ENCODE measurements at places on chromosomes 16 and 17.

DNA sequence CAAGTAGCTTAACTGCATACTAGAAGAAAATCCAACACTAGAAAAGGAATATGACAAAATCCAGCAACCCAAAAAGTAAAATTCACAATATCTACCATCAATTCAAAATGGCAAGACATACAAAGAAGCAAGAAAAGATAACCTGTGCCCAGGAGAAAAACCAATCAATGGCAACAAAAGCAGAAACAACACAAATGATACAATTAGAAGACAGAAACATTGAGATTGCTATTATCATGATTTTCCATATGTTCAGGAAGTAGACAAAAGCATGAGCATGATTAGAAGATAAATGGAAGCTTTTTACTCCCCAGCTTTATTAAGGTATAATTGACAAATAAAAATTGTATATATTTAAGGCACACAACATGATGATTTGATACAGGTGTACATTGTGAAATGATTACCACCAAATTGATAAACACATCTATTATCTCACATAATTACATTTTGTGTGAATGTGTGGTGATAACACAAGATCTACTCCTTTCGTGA, 117.3 kb downstream of the CA10 start:
- DNase-seq, result no peak

- no peak for DNase-seq
These were observed 58.4 kb downstream of the PHKB start for GRCh38 chr16:47519546-47519945.

- DNase-seq, result no peak
These were observed 34.1 kb downstream of the TLE7 start for GRCh38 chr16:71407731-71408130.

DNA sequence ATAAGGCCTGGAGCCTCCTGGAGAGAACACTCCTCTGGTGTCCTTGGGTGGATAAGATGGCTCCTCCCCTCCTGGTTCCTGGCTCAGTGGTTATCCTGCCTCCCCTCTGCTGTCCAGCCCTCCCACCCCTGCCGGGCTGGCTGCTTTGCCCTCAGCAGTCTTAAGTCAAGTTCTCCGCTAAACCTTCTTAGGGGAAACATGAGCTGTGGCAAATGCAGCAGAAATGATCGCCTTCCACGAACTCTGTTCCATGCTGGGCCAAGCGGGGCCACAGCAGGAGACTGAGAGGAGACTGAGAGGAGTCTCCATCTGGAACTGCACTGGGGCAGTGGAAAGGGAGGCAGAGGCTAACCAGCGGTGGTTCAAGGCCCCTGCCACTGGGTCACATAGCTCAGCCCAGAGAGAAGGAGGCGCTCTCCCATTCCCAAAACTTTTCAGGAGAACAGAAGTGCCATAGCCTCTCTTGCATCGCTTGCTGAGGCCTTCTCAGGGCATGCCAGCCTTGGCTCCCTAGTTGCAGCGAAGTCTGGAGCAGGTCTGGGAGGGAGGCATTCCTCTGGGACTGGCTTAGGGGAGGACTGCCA, 26.9 kb downstream of the TNS4 start:
- DNase-seq, result no peak

GRCh38 chr16:90019543-90020259, 445 bp upstream of the DBNDD1 start:
- DNase-seq, result no peak

DNA sequence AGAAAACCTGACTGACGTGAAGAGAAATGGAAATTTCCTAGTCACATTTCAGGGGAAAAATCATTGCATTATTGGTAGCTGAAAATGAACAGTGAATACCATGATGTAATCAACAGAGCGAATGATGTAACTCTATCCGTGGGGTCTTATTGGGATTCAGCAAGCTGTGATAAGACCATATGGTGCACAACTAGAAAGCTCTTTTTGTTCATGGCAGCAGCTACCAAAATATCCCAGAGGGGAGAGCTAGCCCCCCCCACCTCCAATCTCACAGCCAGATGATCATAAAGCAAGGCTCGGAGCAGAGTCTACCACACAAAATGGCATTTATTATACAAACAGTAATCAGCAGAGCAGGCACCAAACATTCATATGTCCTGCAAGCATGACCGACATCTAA, 22.2 kb upstream of the DNAH17 start:
- DNase-seq, result no peak

DNA sequence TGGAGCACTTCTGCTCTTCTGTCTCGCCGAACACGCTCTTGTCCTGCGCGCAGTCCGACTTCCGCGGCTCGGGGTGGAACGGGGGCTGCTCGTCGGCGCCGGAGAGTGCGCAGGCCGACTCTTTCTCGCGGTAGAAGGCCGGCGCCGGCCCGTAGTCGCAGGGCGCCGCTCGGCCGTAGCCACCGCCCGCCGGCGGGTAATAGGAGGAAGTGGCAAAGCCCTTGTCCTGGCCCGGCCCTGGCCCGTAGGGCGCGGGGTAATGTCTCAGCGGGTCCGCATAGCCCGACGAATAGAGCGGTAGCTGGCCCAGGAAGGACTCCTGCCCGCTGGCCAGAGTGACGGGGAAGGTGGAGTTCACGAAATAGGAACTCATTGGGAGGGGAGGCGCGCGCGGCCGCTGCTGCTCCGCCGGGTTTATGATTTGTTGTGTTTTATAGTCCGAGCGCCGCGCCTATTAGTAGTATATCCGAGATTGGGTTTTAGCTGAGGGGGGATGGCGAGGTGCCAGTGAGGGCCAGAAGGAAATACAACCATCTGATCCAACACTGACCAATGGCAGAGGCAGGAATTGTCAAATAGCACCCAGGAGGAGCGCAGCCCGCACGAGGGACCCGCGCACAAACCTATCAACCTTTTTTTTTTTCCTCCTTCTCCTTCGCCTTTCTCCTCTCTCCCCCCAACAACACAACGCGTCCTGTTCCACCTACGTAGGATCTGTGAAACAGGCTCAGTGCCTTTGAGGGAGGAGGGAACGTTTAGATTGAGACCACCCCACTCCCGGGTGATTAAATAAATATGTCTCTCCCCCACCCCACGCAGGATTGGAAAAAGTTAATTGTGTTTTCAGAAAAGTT, 4.4 kb upstream of the HOXB5 start:
- no peak for DNase-seq

DNA sequence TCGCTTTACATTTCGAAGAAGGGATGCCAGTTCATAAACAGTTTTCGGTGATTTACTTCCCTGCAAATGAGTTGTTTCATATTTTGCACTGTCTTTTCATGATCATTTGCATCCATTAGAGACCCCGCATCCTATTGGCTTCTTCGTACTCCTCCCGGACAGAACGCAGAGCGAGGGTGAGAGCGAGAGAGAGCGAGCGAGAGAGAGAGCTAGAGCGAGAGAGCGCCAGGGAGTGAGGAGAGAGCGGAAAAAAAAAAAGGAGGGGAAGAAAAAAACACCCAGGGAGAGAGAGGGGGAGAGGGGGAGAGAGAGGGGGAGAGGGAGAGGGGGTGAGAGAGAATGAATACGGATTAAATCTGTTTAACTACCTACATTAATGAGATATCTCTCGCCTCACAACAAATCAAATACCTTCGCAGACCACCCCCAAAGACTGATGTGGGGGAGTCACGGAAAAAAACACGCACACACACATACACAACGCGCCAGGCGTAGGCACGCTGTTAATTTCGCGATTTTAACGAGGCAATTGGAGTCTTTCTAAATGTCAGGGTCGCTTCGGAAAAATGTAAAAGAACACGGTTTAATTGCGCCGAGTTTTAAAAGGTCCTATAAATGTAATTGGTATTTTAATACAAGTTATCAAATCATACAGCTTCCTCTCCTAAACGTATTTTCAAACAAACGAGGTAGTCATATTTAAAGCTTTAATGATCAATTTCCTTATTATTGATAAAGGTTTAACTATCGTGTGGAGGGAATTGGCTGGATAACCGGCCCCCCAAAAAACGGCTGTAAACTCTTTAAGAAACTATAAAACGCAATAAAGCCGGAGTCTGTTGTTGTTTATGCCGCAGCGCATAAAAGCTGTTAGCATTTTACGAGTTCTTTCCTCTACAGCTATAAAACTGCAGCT, at the start of gene HOXB8:
TSS of gene HOXB8 (minus strand) at position 246 of the 916 bp plus-strand sequence. CDS start 588 bp downstream, outside the sequence.
- no peak for DNase-seq

DNA sequence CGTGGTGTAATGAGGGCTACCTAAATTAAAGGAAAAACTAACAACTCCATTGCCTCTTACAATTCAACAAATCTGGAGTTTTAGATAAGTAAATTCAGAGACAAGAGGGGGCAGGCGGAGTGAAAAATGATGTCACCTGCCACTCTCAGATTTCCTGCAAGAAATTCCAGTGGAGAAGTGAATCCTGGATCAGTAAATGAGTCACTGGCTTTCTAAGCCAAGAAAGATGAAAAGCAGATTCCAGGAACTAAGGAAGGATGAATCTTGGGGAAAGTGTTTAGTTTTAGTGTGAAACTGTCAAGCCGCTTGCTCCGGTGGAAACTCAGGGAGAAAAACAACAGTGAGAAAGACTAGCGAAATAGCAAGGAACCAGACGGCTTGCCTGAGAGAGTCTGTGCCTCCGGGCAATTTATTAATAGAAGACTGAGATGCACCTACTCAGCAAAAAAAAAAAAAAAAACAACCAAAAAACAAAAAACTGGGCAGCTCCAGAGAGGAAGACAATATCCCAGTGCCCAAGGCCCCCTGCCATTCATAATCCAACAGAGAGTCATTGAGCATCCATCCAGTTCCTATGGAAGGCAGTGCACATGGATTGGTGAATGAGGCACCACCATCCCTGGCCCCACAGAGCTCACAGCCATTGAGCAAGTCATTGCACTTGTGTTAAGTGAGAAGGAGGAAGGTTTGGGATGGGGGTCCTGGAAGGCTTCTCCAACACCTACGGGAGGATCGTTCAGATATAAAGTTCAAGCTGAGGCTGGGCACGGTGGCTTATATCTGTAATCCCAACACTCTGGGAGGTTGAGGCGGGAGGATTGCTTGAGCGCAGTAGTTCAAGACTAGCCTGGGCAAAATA, 12.1 kb upstream of the RIPOR1 start:
- no peak for DNase-seq

- no peak for DNase-seq
These were observed 155.3 kb downstream of the RGS9 start for GRCh38 chr17:65292430-65292829.

GRCh38 chr16:84368308-84368996, at the start of gene ATP2C2:
ATP2C2 (plus strand) TSS chr16:84368538; CDS start chr16:84368616, 78 bp downstream.
- DNase-seq, result no peak

GRCh38 chr16:85567935-85568334, 45.2 kb upstream of the GSE1 start:
- DNase-seq, result no peak

DNA sequence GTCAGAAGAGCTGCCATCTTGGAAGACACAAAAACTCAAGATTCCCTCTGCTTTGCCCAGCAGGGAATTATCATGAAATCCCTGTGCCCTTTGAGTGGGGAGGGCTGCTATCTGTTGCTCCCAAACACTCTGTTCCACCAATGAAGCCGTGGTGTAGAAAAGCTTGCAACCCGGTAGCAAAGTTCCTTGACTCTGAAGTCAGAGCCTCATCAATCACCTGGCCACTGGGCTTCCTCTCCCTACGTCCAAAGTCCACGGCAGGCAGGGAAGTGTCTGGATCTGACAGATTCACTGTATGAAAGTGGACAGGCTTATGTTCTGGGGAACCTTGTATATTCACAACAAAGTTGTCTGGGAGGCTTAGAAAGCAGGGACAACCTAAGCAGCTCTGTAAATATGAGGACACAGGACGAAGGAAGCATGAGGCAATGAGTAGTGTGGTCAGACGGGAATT, 343.3 kb downstream of the SLC39A11 start:
- DNase-seq, result no peak

DNA sequence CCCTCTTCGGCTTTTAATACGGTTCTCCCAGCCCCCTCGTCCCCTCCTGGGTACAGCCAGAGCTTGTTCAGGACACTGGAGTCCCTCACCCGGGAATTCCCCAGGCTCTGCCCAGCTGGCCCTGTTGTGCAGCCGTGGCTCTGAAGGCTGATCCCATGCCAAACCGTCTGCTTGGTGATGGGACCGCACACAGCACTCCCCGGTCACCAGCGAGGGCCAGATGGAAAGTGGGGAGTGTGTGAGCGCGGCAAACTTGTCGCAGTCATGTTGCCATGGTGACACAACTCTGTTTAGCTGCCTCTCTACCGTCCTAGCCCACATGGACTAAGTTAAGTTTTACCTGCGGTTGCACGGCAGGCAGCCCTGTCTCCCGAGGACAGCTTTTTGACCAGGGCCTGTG, 107.9 kb downstream of the RAP1GAP2 start:
- DNase-seq, result peak; percentile 40

DNA sequence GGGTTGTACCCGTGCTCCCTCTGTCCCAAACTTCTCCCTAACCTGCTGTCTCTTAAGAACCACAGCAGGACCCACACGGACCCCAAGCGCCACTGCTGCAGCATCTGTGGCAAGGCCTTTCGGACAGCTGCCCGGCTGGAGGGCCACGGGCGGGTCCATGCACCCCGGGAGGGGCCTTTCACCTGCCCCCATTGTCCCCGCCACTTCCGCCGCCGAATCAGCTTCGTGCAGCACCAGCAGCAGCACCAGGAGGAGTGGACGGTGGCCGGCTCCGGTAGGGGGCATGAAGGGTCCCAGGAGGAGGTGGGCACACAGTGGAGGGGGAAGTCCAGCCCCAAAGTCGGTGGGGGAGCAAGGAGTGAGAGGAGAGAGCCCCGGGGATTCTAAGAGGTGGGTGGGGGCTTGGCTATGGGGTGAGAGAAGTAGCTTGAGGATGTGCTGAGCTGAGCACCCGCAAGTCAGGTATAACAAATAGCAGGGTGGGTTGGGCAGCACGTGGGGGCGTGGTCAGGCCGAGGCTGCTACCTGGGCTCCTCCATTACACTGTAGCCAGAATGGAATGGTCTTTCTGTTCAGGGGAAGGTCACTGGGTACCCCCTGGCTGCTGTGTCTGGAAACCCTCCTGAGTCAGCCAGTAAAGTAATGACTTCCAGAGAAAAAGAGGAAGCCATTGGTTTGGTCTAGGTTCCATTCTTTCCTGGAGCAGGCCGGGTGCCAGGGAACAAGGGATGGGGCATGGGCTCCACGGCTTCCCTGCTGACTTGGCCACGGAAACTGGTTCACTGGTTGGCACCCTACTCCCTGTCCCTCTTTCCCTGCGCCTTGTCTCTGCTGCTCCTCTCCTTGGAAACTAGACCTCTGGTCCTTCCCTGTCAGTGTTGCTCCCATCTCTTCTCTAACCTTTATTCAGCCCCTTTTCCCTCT, 7.1 kb downstream of the PRSS53 start:
- DNase-seq, result no peak

Data from right renal cortex interstitium (tissue), 3 donors.